ENCODE measurements at places on chromosomes 2 and 18. TPM values are rescaled to one million over a fixed set of nuclear protein-coding genes. Genes with fewer than 3 reads are reported as not detected.

Gene ANKRD30B
- not detected for total RNA-seq

Gene PSMA8
- 2.1 TPM for total RNA-seq

Gene DAPL1
- total RNA-seq = not detected

Gene SERPINB12
- not detected for total RNA-seq

Gene OR6B2
- total RNA-seq = not detected

Gene CBLN2
- not detected for total RNA-seq

Gene AMER3
- total RNA-seq = not detected

Gene ABCG8
- total RNA-seq = not detected

Gene TDRD15
- total RNA-seq = not detected

Gene CXCR1
- not detected for total RNA-seq

Gene ADD2
- 13.7 TPM for total RNA-seq

Gene RAB17
- total RNA-seq = not detected

Gene ALKAL2
- not detected for total RNA-seq

Gene SCYGR5
- total RNA-seq = not detected

Gene ERMN
- 1.3 TPM for total RNA-seq

Gene PAIP2B
- total RNA-seq = 1.2 TPM

Gene CDKL4
- not detected for total RNA-seq

Gene NTSR2
- not detected for total RNA-seq

Gene IL36RN
- total RNA-seq = 3.9 TPM

Gene GAREM2
- 3.2 TPM for total RNA-seq

Gene SLC14A1
- total RNA-seq = not detected

Gene ADRA2B
- 0.40 TPM for total RNA-seq

Gene CAPG
- total RNA-seq = 9.5 TPM

Gene HOXD13
- total RNA-seq = not detected

Gene DIS3L2
- total RNA-seq = 38.5 TPM

Gene ADGRF3
- 2.0 TPM for total RNA-seq

Gene ALPI
- total RNA-seq = not detected

Gene DSC2
- 0.10 TPM for total RNA-seq

Gene TANC1
- 0.34 TPM for total RNA-seq

Gene IL18RAP
- 9.6 TPM for total RNA-seq

Gene TYW5
- 8.5 TPM for total RNA-seq

Gene RAB10
- total RNA-seq = 146 TPM

Gene LTBP1
- 0.33 TPM for total RNA-seq

Gene RAX
- not detected for total RNA-seq

Gene CAVIN2
- total RNA-seq = 0.33 TPM

Gene CERKL
- total RNA-seq = 0.08 TPM

Gene ZNF513
- total RNA-seq = 11.0 TPM

Gene MIB1
- total RNA-seq = 12.3 TPM

Gene HOXD12
- total RNA-seq = not detected

Gene RGPD8
- 14.0 TPM for total RNA-seq

Gene MBOAT2
- total RNA-seq = 0.95 TPM

Gene EGR4
- 1.1 TPM for total RNA-seq

Gene ARHGAP28
- not detected for total RNA-seq

Data from activated T-cell treated with anti-CD3 and anti-CD28 coated beads, Interleukin-2, amount 50 U/mL, for 4 hours (primary cell).